ENCODE measurements at places on chromosomes 7 and 10.
A peak's percentile ranks its signal among the peaks of the same experiment; 100 is the strongest.

- peak; percentile 21 for DNase-seq
Observed at GRCh38 chr7:35802649-35803048, 1.8 kb downstream of the SEPTIN7 start.

- DNase-seq: no peak
Observed at GRCh38 chr10:94358480-94358879, 4.3 kb downstream of the NOC3L start.

DNA sequence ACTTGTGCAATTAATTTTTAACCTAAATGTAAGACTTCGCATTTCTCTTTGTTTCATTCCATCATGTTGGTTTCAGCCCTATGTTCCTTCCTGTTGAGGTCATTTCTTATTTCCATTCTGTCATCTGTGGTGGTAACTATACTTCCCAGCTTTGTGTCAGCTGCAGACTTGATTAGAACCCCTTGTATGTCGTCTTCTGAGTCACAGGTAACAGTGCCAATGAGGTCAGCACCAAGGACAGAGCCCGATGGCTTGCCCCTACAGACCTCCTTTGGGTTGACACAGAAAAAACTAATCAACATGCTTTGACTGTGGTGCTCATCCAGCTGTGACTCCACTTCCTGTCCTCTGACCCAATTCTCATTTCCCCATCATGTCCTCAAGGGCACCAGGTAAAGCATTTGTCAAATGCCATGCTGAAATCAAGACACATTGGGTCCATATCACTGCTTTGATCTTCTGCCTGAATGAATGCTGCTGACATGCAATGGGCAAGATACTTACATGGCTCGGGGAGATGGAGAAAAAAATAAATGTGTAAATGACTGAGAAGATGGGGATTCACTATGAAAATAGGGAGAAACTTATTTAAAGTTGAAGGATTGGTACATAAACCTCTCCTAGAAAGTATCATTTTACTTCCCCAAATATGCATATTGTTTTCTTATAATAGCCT is 25.6 kb upstream of the CRTAC1 start:
- peak; percentile 40 for DNase-seq

DNA sequence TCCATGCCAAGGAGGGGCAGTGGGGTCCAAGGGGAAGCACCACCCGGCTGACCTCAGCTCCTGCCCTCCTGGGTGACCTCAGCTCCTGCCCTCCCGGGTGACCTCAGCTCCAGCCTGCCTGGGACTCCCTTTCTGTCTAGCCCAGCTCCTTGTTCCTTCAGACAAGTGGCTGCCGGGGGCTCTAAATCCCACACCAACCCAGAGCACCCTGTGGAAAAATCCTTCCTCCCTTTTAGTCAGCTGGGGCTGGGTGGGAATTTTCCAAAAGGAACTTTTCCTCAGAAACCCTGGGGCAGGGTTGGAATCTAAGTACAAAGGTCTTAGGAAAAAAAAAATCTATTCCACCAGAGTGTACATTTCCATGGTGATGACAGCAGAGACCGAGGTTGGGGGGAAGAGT is 36.3 kb downstream of the AKR1B1 start:
- DNase-seq: no peak

GRCh38 chr10:47318706-47319105 is 3.5 kb upstream of the GDF2 start:
- no peak for DNase-seq

GRCh38 chr7:98283127-98283886 is 1.8 kb downstream of the BRI3 start:
- peak; percentile 76 for DNase-seq

DNA sequence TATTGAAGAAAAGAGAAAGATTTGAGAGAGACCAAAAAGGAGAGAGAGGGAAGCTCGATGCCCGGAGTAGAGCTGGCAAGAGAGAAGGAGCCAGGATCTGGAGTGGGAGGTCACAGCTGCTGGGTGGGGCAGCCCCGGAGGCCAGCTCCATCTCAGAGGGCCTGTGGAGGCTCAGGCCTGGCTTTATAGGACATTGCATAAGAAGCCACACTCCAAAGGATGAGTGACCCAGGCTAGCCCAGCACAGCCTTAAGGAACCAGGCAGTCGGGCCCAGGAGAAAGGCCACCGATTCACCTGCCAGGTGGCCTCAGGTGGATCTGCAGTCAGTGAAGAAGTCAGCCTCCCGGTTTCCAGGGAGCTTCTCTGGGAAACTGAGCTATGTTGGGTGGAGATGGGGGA is 676 bp downstream of the PLAC9 start:
- no peak for DNase-seq

GRCh38 chr7:81761031-81761430 is 8.8 kb downstream of the HGF start:
- no peak for DNase-seq

GRCh38 chr10:110843796-110844616 is 27.7 kb upstream of the PDCD4 start:
- no peak for DNase-seq

DNA sequence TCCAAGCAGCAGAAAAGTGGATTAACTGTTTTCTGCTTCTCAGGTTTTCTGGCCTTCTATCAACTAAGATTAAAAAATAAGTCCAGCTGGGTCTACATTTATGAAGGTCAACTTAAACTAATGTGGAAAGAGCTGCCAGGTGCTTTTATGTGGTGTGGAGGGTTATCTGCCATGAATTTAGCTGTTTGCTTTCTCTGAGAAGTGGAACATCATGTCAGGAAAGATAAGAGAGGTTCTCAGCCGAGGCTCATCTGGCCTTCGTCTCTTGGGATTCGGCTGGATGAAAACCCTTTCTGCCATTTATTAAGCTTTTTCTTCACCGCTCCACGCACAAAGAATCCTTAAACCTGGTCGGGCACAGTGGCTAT is 5.5 kb downstream of the PTPRN2 start:
- no peak for DNase-seq

DNA sequence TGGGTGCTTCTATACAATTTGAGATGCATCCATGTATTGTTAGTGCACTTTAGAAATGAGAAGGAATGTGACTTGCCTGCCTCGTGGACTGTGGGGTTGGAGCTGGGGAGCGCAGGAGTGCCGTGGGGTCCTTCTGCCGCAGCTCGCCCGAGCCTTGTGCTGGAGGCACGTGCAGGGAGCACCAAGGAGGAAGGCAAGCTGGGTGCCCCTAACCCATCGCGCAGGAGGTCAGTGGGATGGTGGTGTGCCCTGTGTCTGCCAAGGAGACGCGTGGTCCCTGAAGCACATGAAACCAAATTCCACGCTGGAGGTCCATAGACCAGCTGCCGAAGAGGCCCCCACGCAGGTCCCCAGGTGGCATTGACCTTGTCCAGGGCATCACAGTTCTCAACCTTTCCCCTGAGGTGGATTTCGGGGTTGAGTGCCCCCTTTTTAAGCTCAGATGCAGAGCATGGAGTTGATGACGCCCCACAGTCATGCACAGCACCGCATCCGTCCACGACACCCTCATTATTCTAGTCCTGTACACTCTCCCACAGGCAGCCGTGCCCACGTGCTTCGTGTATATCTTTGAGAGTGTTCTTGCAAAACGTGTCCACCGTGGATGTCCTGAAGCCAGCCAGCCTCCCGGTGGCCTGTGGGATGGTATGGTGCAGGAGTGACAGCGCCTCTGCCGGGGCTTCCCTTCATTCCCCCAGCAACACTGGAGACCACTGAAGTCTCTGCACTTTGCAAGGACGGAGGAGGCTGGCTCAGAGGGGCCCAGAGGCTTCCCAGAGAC is 35.5 kb downstream of the FKBP6 start:
- no peak for DNase-seq

- no peak for DNase-seq
Observed at GRCh38 chr10:97760461-97761257, 11.1 kb downstream of the SFRP5 start.

DNA sequence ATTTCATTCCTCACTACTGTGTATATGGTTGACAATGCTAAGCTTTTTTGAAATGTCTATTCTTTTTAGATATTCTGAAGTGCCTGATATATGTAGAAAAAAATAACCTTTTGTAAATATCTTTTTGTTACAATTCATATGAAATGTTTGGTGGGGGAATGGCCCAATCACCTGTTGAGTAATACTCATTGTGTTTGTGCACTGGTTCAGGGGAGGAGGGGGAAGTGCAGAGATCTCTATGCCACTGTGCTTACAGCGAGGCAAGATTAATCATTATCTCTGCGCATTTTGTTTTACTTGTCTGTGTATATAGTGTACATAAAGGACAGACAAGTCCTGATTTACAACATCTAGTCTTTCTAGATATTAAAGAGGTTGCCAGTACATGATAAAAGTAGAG is 25.2 kb downstream of the NUP42 start:
- DNase-seq: no peak

DNA sequence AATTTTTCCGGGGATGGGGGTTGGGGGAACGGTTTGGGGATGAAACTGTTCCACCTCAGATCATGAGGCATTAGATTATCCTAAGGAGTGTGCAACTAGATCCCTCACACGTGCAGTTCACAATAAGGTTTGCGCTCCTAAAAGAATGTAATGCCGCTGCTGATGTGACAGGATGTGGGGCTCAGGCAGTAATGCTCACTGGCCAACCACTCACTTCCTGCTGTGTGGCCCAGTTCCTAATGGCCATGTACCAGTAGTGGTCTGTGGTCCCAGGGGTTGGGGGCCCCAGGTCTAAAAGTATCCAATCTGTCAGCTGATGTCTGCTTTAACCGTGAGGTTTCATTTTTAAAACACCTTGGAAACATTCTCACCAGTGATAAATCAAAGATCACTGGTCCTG is 2.2 kb downstream of the STN1 start:
- peak; percentile 39 for DNase-seq

GRCh38 chr7:47292832-47293309 is 289.0 kb downstream of the TNS3 start:
- DNase-seq: no peak

GRCh38 chr7:47327698-47328391 is 254.1 kb downstream of the TNS3 start:
- no peak for DNase-seq

DNA sequence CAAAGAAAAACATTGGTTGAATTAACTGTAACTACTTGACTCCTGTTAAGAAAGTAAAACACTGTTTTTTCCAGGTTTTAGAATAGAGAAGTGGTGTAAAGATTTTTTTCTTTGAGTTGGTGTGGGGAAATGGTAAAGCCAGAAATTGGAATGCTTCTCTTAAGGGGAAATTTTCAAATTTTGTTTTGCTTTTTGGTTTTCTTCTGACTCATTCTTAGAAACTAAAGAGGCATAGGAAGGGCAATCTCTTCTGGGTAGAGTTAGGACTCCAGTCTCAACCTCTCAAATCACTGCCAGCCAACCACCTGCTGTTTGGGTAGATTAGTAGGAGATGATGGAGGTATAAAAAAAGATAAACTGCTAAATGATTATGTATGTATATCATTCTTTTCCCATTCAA is 47.7 kb upstream of the STRIP2 start:
- DNase-seq: no peak

DNA sequence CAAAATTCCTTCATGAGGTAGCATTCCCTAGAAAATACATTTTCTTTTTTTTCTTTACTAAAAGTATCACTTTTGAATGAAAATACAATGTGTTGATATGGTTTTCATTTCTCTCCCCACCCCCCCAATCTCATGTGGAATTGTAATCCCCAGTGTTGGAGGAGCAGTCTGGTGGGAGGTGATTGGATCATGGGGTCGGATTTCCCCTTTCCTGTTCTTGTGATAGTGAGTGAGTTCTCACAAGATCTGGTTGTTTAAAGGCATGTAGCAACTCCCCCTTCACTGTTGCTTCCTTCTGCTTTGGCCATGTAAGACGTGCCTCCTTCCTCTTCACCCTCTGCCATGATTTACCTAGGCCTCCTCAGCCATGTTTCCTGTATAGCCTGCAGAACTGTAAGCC is 790.3 kb upstream of the KCND2 start:
- peak; percentile 6 for DNase-seq

GRCh38 chr10:44516891-44517290 is 132.0 kb upstream of the CXCL12 start:
- DNase-seq: no peak

DNA sequence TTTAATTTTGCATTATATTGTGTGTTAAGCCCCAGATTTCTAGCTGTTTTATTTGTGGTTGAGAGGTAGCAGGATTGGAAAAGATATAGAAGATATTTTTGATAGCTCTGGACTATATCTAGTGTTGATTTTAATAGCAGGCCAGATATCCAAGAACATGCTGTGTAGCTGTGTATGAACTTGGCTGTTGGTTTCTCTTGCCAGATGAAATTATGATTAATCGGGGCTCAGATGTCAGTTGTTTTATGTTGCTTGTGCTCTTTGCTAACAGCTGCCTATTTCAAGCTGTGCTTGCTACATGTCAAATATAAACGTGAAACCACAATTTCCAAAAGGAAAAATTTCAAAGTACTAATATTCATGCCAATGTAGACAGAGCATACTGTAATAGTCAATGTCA is 141.1 kb downstream of the GRM3 start:
- DNase-seq: no peak

- no peak for DNase-seq
Observed at GRCh38 chr10:49055221-49055849, 60.0 kb downstream of the VSTM4 start.

GRCh38 chr7:101245147-101245668 is 327 bp upstream of the FIS1 start:
- no peak for DNase-seq

- no peak for DNase-seq
Observed at GRCh38 chr7:105565190-105565589, 16.1 kb downstream of the EFCAB10 start.

- no peak for DNase-seq
Observed at GRCh38 chr10:43125274-43125845, 12.9 kb upstream of the CSGALNACT2 start.

DNA sequence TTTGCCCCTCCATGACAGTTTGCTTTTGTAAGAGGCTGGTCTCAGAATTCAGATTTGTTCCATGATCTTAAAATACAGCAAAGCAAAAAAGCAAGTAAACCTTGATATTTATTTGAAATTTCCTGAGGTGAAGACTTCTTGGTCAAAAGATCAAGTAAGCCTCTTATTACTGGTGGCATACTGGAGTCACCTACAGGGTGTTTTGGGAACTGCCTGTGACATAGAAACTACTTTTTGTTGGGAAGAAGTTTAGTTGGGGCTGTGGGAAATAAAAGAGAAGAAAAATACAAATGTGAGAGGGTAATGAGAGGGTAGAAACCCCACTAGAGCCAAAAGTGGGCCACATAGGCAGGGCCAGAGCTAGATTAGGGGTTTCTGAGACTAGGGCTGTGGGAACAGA is 217.9 kb downstream of the OTUD1 start:
- DNase-seq: peak; percentile 27

GRCh38 chr10:121089434-121089833 is 238.3 kb downstream of the WDR11 start:
- no peak for DNase-seq

DNA sequence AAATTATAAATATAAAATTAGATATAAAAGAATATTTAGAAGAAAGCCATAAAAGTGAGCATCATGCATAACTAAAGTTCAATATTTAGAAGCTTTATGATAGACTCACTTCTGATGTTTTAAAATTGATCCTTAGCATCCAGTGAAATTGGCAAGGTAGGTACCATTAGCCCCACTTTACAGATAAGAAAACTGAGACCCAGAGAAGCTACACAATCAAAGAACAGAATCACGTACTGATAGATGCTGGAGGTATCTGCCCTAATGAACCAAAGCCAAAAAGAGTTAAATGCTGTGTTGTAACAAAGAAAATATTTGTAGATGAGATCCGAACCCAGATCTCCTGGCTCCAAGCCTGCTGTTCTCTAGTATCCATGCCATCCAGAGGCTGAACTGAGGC is 42.6 kb upstream of the RAPGEF5 start:
- no peak for DNase-seq

GRCh38 chr10:46257099-46257498 is 29.7 kb upstream of the ANTXRL start:
- no peak for DNase-seq

GRCh38 chr7:1368184-1368681 is 91.0 kb downstream of the MICALL2 start:
- no peak for DNase-seq

GRCh38 chr10:60385399-60385738 is 4.3 kb downstream of the ANK3 start:
- DNase-seq: no peak

Measured in KBM-7 (cell line).